ENCODE measurements at places on chromosomes 16 and 17.

- peak; percentile 41 for DNase-seq
Observed at GRCh38 chr17:35731239-35731916, at the start of gene RASL10B. Gene RASL10B, plus strand, starts transcription at chr17:35731639. Its CDS starts 3,546 bp downstream, at chr17:35735185.

DNA sequence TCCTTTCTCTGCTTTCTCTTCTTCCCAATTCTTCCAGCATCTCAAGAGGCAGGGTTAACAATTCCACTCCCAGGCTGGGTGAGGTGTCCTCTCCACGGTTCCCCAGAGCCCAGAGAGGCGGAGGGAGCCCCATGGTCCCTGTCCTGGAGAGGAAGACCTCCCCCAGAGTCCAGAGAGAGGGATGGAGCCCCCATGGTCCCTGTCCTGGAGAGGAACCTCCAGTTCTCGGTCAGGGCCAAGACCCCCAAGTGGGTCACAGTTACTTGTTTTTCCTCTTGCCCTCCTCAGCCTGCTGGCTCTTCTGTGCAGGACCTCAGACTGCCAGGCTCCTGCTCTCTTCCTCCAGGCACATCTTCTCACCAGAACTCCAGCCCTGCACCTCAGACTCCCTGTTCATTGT lies 135.2 kb downstream of the RPTOR start:
- no peak for DNase-seq

GRCh38 chr16:53876811-53877210 lies 172.9 kb downstream of the FTO start:
- no peak for DNase-seq

GRCh38 chr17:40333781-40334448 lies 24.9 kb downstream of the RARA start:
- DNase-seq: no peak

Measured in stimulated activated CD8-positive, alpha-beta memory T cell treated with anti-CD3 and anti-CD28 coated beads, Interleukin-12 subunit alpha, Interleukin-12 subunit beta, amount 100 ng/mL, for 4 hours (primary cell).